B cell (primary cell): ENCODE measurements at places on chromosomes 2 and 18. TPM values are rescaled to one million over a fixed set of nuclear protein-coding genes. Genes with fewer than 3 reads are reported as not detected.

GRCh38 chr2:197959383-197959782, 155.0 kb downstream of the PLCL1 start:
- no peak for DNase-seq

- no peak for DNase-seq
Observed at GRCh38 chr2:151200277-151200676, 61.4 kb downstream of the RBM43 start.

DNA sequence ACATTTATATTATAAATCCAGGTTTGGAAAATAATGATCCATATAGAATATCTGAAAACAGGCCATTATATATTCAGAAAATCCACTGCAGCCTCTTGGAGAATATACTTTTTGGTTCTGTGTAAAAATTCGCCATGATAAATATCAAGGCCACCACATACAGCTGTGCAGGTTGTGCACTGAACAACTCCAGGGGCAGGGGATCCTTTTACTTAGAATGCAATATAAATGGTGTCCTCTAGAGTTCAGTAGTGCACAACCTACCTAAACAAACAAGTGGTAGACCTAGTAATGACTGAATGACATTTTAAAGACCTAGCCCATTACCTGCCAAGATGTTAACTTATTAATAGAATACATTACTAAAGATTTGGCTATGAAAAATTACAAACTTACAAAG, 22.4 kb downstream of the MOGAT1 start:
- no peak for DNase-seq

The PPM1B gene
- 80.8 and 81.4 TPM in 2 replicates for total RNA-seq

DNA sequence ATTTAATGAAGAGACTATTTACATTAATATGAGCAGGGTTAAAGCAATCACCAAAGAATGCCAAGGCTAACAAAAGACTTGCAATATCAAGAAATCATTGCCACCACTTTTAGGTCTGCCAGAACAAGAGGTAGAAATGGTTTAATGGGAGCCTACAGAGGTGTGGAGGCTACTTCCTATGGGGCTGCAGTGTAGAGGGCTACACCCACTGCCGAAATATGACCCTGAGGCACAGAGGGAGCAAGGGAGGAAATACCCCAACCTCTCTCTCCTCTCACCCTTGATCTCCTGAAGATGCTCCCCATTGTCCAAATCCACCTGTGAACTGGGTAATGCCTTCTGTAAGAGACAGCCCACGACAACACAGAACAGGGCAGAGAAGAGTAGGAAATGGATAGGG, 315.4 kb downstream of the SMAD2 start:
- DNase-seq: no peak

The LRATD1 gene
- not detected in 2 replicates for total RNA-seq
